Activated CD8-positive, alpha-beta T cell treated with anti-CD3 and anti-CD28 coated beads for 36 hours (primary cell): ENCODE measurements at places on chromosomes 1 and 21. TPM values are rescaled to one million over a fixed set of nuclear protein-coding genes. Genes with fewer than 3 reads are reported as not detected.

Gene TMEM125
- total RNA-seq = not detected

Gene SHCBP1L
- not detected for total RNA-seq

Gene CRYBG2
- total RNA-seq = 6.4 TPM

Gene TAGLN2
- 482 TPM for total RNA-seq

Gene PRKAA2
- total RNA-seq = not detected

Gene MRAP
- total RNA-seq = not detected

Gene LCE6A
- total RNA-seq = not detected

Gene CAPN8
- total RNA-seq = not detected

Gene CELA2A
- total RNA-seq = not detected

Gene FAAH
- 4.7 TPM for total RNA-seq

Gene SELL
- total RNA-seq = 110 TPM

Gene HES2
- total RNA-seq = 0.29 TPM

Gene DIPK1A
- 8.1 TPM for total RNA-seq

Gene NLRP3
- total RNA-seq = 3.6 TPM

Gene ACADM
- 47.5 TPM for total RNA-seq

Gene TMEM51
- total RNA-seq = not detected
